ENCODE measurements at places on chromosomes 1 and 21.

- no peak for DNase-seq
These were observed 108.2 kb downstream of the CLEC20A start for GRCh38 chr1:178388418-178389145.

GRCh38 chr1:197862221-197862620 lies 40.2 kb upstream of the C1orf53 start:
- DNase-seq: no peak

GRCh38 chr1:45026446-45026845 lies 14.4 kb downstream of the UROD start:
- DNase-seq: no peak

GRCh38 chr21:38852278-38852677 lies 46.5 kb downstream of the ETS2 start:
- DNase-seq: no peak

- no peak for DNase-seq
These were observed 16.3 kb downstream of the CLIC4 start for GRCh38 chr1:24761582-24761981.

- peak; percentile 92 for DNase-seq
These were observed 8.8 kb downstream of the UBE2J2 start for GRCh38 chr1:1264868-1265272.

DNA sequence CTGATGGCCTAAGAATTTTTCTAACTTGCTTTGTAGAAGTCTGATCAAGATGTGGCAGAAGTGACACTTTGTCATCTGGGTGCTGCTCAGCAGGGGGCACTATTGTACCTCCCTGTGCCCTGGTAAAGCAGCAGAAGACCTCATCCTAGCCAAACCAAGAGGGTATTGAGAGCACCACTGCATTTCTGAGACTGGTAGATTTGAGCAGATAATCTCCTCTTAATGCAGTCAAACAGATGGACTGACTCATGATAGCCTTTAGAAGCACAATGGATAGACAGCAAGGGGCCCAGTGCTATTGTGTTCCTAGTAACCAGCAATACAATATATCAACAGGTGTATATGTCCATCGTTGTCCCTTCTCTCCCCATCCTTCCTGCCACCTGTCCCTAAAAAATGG lies 5.7 kb downstream of the TPM3 start:
- no peak for DNase-seq

- DNase-seq: no peak
These were observed 21.2 kb upstream of the CLIC6 start for GRCh38 chr21:34647555-34647954.

DNA sequence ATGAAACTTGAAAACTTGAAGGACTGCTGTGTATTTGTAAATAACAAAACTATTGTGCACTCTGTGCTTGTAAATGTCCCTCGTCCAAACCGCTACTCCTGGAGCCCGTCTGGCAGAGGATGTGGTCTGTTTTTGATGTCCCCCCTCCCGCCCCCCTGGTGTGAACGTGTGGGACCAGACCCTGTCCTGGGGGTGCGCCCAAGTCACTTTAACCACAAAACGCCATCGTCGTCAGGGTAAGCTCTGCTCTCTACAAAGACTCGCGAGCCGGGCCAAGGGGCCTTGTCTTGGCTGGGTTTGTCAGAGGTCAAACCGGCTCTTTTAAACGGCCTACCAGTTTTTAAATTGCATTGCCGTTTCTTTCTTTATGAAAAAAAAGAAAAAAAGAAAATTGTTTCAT lies 87.4 kb upstream of the TMEM51 start:
- DNase-seq: no peak

GRCh38 chr1:179169616-179170467 lies 59.6 kb downstream of the ABL2 start:
- DNase-seq: no peak

- no peak for DNase-seq
These were observed 31.8 kb downstream of the ATF3 start for GRCh38 chr1:212640223-212640878.

DNA sequence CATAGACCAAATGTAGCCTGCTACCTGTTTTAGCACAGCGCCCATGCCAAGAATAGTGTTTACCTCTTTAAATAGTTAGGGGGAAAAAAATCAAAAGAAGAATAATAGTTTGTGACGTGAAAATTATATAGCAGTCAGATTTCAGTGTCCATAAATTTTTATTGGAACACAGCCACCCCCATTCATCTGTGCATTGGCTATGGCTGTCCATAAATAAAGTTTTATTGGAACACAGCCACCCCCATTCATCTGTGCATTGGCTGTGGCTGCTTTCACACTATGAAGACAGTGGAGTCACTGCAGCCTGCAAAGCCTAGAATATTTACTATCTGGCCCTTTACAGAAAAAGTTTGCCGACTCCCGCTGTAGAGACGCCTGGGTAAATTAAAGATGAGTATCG lies 20.9 kb downstream of the EPHX1 start:
- DNase-seq: no peak

DNA sequence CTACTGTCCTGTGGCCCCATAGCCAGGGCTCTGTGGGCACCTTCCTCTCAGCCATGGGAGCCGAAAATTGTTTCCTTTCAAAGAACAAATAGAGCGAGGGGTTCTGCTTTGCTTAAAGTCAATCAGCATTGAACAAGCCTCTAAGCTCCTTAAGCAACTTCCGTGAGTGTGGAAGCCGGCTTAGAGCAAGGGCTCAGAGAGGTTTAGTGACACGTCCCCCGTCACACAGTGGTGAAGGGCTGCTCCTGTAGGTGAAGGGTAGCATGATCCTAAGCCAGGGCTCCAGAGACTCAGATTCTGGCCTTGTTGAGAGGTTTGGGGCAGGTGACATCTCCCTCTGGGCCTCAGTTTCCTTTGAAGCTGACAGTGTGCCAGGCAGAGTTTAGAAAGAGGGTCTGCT lies 94.0 kb upstream of the WNT4 start:
- DNase-seq: no peak

GRCh38 chr1:245356891-245357585 lies 202.3 kb downstream of the KIF26B start:
- no peak for DNase-seq

GRCh38 chr1:55535724-55536544 lies 320.8 kb upstream of the USP24 start:
- no peak for DNase-seq

DNA sequence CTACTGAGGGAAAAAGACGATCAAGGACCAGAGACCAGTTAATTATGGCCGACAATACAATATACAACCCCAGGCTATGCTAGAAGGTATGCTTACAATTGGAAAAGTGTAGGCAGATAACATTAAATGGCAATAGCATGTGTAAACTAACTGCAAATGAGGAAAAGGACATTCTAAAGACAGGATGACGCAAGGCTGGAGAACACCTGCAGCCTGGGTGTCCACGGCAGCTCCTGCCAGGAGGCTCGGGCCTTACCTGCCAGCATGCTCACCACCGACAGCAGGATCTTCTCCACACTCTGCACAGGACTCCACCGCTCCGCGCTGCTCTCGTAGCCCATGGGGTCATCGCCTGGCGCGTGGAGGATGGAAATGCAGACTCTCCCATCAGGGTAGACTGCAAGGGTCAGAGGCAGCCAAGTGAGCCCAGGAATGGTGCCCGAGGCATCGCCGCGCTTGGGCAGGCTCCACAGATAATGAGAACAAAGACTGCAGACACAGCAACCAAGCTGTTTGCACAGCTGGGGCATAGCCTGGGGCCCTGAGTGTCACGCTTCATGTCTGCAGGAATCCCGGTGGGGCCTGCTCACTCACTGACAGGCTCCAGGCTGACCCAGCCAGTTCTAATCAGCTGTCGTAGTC lies 28.2 kb downstream of the UBE2G2 start:
- no peak for DNase-seq

GRCh38 chr1:48039088-48040054 lies 42.2 kb upstream of the TRABD2B start:
- no peak for DNase-seq

DNA sequence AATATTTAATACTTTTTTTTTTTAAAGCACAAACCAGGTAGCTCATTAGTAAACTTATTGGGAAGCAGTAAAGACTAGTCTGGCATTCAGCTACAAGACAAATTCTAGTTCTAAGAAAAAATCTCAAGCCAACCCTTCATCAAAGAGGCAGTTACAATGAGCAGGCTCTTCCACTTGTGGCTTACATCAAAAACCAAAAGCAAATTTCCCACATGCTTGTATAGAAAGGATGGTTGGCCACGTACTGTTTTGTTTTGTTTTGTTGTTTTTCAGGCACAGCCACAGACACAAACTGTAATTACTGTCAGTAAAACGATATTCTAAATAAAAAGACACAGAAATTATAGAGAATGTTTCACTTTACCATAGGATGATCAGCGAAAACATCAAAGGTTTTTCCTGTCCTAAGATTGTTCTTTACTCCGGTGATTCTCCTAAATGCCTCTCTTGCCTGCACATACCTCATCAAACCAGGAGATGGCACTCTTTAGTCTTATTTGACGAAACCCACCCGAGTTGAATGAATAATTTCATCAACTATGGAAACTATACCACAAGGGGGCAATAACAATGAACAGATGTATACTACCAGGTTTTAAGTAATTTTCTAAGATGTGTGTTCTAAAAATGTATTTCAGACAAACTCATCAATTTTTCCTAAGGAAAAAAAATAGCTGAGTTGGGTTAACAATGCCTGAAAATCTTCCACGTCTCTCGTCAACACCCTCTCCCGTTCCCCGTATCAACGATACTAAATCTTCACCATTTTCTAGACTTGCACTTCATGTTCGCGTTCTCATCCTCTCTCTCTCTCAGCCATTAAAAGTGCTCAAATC lies 26.9 kb downstream of the RPL5 start:
- DNase-seq: peak; percentile 9

GRCh38 chr1:7447093-7447492 lies 324.0 kb upstream of the VAMP3 start:
- DNase-seq: no peak

- DNase-seq: no peak
These were observed 98.8 kb downstream of the SDCCAG8 start for GRCh38 chr1:243354511-243355153.

GRCh38 chr1:169318536-169319244 lies 48.9 kb downstream of the NME7 start:
- no peak for DNase-seq

GRCh38 chr1:172662464-172663109 lies 3.7 kb downstream of the FASLG start:
- DNase-seq: no peak

GRCh38 chr1:97986041-97987005 lies 65.5 kb upstream of the DPYD start:
- no peak for DNase-seq

DNA sequence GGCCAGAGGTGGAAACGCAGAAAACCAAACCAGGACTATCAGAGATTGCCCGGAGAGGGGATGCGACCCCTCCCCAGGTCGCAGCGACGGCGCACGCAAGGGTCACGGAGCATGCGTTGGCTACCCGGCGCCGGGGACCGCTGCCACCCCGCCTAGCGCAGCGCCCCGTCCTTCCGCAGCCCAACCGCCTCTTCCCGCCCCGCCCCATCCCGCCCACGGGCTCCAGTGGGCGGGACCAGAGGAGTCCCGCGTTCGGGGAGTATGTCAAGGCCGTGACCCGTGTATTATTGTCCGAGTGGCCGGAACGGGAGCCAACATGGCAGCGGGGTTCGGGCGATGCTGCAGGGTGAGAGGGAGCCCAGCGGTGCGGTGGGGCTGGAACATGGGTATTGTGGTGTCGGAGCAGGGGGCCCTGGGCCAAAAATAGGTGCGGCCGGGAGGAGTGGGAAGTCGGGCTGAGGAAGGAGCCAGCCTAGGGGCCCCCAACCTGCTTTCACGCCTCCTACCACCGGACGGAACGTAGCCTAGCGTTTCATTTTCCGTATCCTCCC lies at the start of gene ACADM:
Gene ACADM, plus strand, starts transcription at position 238 of the 551 bp plus-strand sequence. Its CDS starts 79 bp downstream, at position 317.
- DNase-seq: peak; percentile 82

DNA sequence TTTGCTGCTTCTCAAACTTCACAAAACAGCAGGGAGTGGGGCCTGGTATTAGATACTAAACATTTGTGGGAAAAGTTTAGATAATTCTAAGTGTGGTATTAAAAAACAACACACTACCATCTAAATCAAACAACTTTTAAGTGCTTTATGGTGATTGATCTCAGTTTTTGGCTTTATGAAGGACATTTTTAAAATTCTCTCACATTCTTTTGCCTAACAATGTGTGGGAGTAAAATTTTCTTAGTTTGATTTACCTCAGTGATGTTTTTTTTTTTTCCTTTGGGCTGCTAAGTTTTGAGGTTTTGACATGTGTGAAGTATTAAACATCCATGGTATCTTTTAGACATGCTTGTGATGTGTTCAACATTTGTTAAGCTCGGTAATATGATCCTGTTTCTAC lies 116.2 kb downstream of the DISP1 start:
- no peak for DNase-seq

DNA sequence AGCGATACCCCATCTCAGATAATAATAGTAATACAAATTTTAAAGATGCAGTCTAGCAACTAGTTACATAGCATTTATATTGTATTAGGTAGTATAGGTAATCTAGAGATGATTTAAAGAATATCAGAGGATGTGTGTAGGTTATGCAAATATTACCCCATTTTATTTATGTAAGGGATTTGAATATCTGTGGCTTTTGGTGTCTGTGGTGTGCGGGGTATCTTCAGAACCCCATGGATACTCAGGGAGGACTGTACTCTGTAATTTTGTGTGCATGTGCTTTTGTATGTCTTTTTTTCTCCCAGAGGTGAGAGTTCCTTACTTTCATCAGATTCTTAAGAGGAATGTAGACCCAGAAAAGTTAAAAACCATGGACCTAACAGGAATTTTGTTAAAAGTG lies 12.8 kb downstream of the RNF2 start:
- no peak for DNase-seq

GRCh38 chr1:71766748-71767147 lies 515.6 kb downstream of the NEGR1 start:
- no peak for DNase-seq

- DNase-seq: no peak
These were observed 154.0 kb upstream of the WNT4 start for GRCh38 chr1:22296701-22297591.

GRCh38 chr1:244712669-244713068 lies 59.7 kb downstream of the DESI2 start:
- no peak for DNase-seq

GRCh38 chr1:147377263-147378246 lies 135.1 kb downstream of the CHD1L start:
- DNase-seq: no peak
